AG04450 (cell line): ENCODE measurements at places on chromosomes 7 and 10. TPM values are rescaled to one million over a fixed set of nuclear protein-coding genes. Genes with fewer than 3 reads are reported as not detected.

Gene SPDYE1
- not detected in 2 replicates for polyA plus RNA-seq

Gene FAM25C
- not detected in 2 replicates for polyA plus RNA-seq

Gene TMEM273
- polyA plus RNA-seq, result not detected in 2 replicates

Gene COL28A1
- 0.02 and 0.04 TPM in 2 replicates for polyA plus RNA-seq

Gene NPC1L1
- 0.36 and 0.42 TPM in 2 replicates for polyA plus RNA-seq

Gene IFIT1B
- not detected in 2 replicates for polyA plus RNA-seq

Gene UBE3C
- polyA plus RNA-seq, result 60.6 and 71.2 TPM in 2 replicates

Gene STOX1
- polyA plus RNA-seq, result 0.07 and 0.12 TPM in 2 replicates

Gene ZNF735
- polyA plus RNA-seq, result not detected in 2 replicates

Gene MMP21
- polyA plus RNA-seq, result 0.07 TPM in 1 of 2 replicates, not detected in the other

Gene TAS2R41
- polyA plus RNA-seq, result not detected in 2 replicates

Gene ZWINT
- polyA plus RNA-seq, result 14.0 and 15.0 TPM in 2 replicates

Gene SLC26A3
- polyA plus RNA-seq, result not detected in 2 replicates

Gene ENKUR
- polyA plus RNA-seq, result 0.11 TPM in 1 of 2 replicates, not detected in the other

Gene KIF5B
- polyA plus RNA-seq, result 61.0 and 84.0 TPM in 2 replicates

Gene STEAP4
- polyA plus RNA-seq, result not detected in 2 replicates

Gene CRPPA
- 0.92 and 1.1 TPM in 2 replicates for polyA plus RNA-seq

Gene GIMAP5
- not detected in 2 replicates for polyA plus RNA-seq

Gene SFRP4
- polyA plus RNA-seq, result 0.04 TPM in 1 of 2 replicates, not detected in the other

Gene COL13A1
- polyA plus RNA-seq, result 10.9 and 13.1 TPM in 2 replicates

Gene CYP2C8
- 0.06 and 0.09 TPM in 2 replicates for polyA plus RNA-seq

Gene CHRM2
- polyA plus RNA-seq, result 76.3 and 85.6 TPM in 2 replicates

Gene SLC16A9
- 0.06 and 0.12 TPM in 2 replicates for polyA plus RNA-seq

Gene FANK1
- 2.8 and 4.0 TPM in 2 replicates for polyA plus RNA-seq
